Stimulated activated CD8-positive, alpha-beta memory T cell treated with anti-CD3 and anti-CD28 coated beads, Interleukin-4, amount 100 ng/mL, for 24 hours (primary cell): ENCODE measurements at places on chromosomes 5 and 9.

DNA sequence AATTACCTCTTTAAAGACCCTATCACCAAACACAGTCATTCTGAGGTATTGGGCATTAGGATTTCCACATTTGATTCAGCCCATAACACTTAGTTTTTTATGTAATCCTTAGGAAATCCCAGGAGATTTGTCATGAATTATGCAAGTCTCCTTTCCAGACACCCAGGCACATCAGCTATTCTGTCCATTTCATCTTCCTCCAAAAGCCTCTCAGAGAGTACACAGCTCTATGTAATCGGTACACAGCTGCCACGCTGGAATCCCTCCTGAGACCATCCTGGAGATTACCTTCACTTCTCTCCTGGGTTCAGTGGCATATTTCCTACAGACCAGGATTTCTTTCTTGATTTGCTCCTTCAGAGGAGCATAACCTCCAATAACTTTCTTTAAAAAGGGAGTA is 2309.8 kb upstream of the WWC1 start:
- no peak for DNase-seq

GRCh38 chr9:105328872-105329718 is 84.6 kb downstream of the SLC44A1 start:
- no peak for DNase-seq

GRCh38 chr5:102262688-102263087 is 33.4 kb downstream of the SLCO4C1 start:
- DNase-seq = no peak

- DNase-seq = no peak
These were observed 18.8 kb downstream of the CKMT2 start for GRCh38 chr5:81251922-81252321.

GRCh38 chr5:6550628-6551027 is 82.2 kb downstream of the NSUN2 start:
- no peak for DNase-seq

DNA sequence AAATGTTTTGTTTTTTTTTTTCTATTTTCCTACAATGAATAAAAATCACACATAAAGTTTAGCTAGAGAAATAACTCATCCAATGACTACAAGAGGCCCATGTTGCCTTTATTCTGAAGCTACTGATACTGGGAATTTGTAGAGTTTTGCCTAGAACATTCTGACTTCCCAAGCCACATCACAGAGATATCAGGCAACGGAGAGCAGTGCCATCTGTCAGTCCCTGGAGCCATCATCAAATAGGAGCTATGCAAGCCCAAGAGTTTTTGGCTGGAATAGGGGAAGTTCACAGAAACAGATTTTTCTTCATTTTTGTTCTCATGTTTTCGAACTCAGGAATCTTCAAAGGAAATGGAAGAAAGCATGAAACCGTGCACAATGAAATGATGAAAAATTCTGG is 896.6 kb downstream of the TLE1 start:
- DNase-seq = no peak

DNA sequence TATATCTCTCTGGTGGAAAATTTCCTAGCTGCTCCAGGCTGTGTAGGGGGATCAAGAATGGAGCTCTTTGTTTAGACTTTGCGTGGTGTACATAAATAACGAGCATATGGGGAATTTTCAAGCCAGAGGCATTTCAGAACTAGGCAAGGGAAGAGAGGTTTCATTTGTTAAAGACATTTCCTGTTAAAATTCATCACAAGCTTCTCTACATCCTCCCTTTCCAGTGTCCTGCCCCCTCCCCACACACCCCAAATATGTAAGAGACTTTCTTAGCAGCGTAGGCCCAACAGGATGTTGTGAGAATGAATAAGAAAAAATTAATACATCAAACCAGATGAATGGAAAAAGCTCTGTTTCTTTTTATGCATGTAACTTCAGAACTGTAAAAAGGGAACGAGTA is 150.3 kb downstream of the GPBP1 start:
- no peak for DNase-seq

DNA sequence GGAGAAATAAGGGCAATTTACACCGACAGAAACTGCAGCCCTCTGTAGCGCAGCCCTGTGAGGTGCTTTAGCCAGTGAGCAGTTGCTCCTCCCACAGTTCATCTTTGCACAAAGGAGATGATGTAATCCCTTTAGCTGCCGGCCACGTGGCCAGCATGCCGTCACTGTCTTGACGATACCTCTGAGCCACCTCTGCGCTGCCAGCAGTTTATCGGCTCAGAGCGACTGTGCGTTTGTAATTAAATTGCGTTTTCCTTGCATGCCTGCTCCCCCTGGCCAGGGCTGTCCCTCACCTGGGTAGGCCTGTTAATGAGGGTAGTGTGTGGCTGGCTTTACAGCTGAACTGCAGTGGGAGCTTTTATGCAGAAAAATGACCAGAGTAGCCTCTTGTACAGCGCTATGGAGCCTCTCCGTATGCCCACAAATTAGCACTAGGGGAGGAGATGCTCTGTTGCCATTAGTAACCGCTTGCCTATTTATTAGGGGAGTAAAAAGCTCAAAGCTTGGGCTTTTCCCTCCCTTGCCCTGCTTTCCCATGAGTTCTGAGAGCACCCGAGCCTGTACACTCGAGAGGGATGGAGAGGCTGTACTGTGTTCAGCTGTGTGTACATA is 107.0 kb downstream of the TRIO start:
- DNase-seq = no peak

DNA sequence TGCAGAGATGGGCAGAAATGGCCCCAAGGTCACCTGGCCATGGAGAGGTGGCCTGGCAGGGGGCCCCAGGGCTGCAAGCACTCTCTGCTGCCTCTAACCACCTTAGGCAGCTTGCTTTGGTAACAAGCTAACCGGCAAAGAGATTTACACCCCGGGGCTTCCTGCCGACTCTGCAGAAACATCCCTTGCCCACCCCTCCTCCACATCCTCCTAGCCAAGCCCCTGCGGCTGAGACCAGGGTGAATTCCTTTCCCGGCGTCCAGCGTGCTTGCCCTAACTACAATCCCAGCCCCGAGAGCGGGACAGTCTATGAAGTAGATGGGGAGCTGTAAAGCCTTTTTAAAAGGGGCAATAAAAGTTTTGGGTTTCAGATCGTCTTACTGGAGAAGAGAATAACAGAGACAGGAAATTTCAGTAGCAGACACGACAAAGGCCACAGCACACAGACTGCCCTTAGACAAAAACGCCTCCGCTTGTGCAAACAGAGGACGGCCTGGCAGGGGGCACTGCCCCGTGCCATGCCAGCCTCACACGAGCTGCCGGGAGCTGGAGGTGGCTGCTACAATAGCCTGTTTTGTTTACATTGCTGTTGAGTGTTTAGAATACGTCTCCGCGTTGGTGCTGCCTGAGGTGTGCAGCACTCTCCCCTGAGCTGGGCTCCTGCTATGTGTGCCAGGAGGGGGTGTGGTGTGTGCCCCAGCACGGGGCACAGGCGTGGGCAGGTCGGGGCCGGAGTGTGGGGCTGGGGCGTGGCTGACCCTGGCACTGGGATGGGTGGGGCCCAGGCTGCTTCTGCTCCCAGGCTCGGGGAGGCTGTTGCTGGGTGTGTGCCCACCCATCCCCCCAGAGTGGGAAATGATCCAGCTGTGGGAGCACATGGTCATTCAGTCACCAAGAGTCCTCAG is 15.3 kb downstream of the MYMK start:
- DNase-seq = no peak

- no peak for DNase-seq
These were observed 135.8 kb upstream of the GRHPR start for GRCh38 chr9:37286530-37287175.
